ENCODE measurements at places on chromosomes 1 and 21.

GRCh38 chr1:226643611-226644540, 95.2 kb downstream of the ITPKB start:
- no peak for DNase-seq

GRCh38 chr1:202229376-202229775, 35.8 kb downstream of the LGR6 start:
- DNase-seq, result no peak

DNA sequence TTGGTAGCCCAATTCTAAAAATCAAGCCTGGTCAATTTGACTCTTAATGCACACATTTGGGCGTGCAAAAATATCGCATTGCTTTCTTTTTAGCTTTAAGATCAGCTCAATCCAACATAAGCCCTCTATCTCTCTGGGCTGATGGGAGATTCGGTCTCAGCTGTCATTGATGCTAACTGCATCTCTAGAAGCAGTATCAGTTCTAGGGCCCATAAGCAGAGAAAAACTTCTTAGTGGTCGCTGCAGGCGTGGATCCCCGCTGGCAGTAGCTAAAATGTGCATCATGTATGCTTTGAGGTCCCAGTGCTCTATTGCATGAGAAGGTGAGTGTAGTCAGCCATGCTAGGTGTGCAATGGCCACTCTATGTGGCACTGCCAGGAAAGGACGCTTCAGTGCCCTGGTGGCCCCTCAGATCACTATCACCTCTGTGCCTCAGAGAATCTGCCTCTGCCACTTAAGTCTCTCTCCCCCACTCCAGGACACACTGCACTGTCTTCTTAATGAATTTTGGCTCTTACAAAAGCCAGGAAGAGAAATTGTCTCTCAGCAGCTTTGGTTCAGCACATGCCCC, 79.7 kb upstream of the GADD45A start:
- no peak for DNase-seq

- DNase-seq, result no peak
Measured at GRCh38 chr1:169860750-169861149, 32.9 kb downstream of the SCYL3 start.

- no peak for DNase-seq
Measured at GRCh38 chr1:99218999-99219398, 45.3 kb upstream of the PLPPR4 start.

- no peak for DNase-seq
Measured at GRCh38 chr1:181541458-181541857, 58.1 kb downstream of the CACNA1E start.
